EL (cell line): ENCODE measurements at places on chromosomes 5 and 9.
A peak's percentile ranks its signal among the peaks of the same experiment; 100 is the strongest.

- DNase-seq, result peak; percentile 99
Measured at GRCh38 chr5:154754460-154755360, 467 bp upstream of the LARP1 start.

- no peak for DNase-seq
Measured at GRCh38 chr9:111683392-111683791, 22.0 kb downstream of the GNG10 start.

DNA sequence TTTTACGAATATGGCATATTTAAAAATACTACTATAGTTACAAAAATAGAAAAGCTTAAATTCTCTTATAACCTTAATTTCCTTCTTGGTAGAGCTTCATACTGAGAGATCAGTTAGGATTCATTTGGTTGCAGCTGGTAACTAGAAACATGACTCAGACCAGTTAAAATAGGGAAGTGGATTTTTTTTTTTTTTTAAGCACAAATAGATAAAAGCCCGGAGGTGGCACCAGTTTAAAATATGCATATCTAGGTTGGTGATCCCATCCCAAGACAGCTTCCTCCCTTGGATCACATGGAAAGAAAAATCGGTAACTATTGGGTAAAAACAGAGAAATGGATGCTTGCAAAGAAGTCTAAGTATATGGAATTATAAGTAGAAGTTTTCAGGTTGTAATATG is 1634.3 kb downstream of the MAT2B start:
- DNase-seq, result no peak

DNA sequence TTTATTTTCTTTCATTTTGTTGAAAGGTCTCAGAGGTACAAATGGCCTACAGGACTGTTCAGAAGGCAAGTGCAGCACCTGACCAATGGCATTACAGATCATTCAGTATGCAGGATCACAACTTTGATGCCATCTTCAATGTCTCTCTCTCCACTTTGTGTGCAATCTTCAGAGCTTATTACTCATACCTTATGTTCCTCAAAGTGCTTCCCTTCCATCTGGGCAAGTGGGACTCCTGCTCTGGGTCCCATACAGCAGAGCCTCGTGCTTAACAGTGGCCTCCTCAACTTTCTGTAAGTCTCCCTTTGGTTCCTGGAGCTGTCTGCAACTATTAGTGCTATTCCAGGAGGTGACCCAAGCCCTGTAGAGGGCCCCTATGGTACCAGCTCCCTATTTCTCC is 358.4 kb upstream of the RPS23 start:
- no peak for DNase-seq

DNA sequence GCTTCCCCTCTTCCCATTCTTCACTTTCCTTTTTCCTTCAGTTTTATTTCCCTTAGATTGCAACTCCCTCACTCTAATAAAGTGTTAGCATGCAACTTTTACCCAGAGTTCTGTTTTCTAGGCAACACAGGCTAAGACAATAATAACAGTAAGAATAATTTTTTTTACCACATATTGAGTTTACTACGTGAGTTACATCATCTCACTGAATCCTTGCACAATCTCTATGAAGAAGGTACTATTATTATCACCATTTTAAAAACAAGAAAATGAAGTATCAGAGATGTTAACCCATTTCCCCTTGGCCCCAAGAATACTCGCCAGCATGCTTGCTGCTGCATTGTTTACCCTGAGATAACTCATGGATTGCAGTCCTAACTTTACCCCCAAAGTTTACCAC is 53.7 kb upstream of the SMIM32 start:
- DNase-seq, result no peak

DNA sequence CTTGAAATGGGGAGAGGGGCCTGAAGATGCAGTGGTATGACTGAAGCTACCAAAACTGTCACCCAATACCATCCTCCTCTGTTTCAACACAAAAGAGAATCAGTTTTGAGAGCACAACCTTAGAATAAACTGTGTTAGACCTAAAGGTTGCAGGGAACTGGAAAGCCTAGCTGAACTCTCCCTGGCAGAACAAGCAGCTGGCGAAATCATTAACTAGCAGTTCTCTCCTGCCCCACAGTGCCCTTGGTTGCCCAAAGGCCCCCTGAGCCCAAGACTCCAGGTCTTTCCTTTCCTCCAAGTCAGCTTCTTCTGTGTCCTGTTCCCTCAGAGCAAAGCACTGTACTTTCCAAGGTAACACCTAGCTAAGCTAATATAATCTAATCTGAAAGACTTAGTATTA is 135.4 kb upstream of the SLC30A5 start:
- no peak for DNase-seq

GRCh38 chr9:129182122-129182521 is 4.1 kb upstream of the IER5L start:
- no peak for DNase-seq

- DNase-seq, result no peak
Measured at GRCh38 chr9:3928590-3928989, 371.3 kb downstream of the GLIS3 start.

GRCh38 chr9:99182356-99182755 is 39.4 kb downstream of the ALG2 start:
- DNase-seq, result no peak

DNA sequence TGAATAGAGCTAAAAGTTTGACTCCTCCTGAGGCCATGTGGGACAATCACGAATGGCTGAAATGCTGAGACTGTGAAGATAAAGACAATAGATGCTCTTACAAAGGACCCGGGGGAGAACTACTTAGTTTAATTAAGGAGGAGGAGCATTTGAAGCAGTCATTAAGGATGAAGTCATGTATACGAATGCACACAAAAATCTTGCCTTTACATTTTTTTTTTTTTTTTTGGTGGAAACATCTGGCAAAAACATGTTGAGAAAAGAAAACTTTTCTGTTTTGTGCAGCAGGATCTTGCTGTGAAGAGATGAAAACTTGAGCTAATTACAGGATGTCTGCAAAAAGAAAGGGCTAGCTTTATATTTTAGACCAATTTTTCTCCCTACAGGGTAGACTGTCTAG is 42.3 kb upstream of the NR3C1 start:
- DNase-seq, result peak; percentile 10

DNA sequence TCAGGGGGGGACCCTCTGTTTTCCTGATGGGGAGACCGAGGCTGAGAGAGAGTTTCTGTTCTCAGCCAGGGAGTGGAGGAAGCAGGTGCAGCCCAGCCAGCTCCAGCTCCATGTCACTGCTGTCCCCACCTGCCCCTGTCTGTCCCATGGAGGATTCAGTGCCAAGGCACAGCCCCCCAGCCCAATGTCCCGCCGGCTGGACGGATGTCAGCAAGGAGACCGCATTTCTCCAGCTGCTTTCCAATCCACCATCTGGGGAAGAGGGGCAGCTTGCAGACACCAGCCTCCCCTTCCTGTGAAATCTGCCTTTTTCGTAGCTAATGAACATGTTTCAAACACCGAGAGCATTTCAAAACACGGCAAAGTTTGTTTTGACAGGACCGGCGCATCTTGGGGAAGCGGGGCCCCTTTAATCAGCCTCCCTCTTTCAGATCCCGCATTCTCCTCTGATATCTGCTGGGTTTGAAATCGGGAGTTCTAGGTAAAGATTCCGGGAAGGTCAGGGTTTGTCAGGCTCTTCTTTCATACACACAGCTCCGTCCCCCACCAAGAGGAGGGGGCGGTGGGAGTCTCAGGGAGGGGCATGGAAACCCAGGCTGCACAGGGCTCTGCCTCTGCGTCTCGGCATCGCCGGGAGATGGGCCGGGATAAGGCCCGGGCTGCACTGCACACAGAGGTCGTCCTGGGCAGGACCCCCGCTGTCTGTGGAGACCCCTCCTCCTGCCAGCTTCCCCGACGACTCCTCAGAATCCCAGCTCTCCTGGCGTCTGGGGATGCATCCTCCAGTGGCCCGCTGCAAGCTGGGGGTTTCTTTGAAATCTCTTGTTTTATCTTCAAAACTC is 74.8 kb downstream of the NEK6 start:
- no peak for DNase-seq

GRCh38 chr5:158820891-158821290 is 278.8 kb downstream of the EBF1 start:
- DNase-seq, result no peak

DNA sequence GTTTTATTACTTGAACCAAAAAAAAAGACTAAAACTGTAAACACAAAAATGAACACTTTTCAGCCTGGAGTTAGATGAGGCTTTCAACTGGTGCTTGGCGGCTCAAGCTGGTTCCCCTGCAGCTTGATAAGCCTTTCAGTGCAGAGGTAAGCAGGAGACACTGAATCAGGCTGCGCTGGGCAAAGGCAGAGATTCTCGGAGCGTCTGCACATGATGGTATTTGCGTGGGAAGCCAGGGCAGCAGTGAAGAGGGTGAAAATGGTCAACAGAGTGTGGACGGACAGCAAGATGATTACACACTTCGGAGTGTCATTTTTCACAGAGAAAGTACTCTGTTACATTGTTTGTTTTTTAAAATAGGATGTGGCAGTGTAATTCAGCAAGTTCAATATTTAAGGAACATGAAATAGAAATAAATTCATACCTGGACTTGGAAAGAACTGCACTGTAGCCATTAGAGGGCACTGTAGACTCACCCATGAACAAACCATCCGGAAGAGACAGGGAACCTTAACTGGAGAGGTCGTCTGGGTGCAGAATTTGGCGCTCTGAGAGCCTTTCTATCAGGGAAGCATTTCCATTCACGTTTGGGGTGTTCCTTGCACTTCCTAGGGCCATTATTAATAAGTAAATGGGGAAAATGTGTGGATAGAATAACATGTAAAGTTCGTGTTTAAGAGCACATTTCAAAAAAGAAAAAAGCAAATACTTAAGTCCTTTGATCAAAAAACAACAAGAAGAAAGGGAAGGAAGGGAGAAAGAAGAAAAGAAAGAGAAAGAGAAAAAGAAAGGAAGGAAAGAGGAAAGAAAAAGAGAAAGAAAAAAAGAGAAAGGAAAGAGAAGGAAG is 69.8 kb downstream of the ICE1 start:
- peak; percentile 61 for DNase-seq

- DNase-seq, result peak; percentile 34
Measured at GRCh38 chr5:148469501-148469935, 85.8 kb downstream of the FBXO38 start.

DNA sequence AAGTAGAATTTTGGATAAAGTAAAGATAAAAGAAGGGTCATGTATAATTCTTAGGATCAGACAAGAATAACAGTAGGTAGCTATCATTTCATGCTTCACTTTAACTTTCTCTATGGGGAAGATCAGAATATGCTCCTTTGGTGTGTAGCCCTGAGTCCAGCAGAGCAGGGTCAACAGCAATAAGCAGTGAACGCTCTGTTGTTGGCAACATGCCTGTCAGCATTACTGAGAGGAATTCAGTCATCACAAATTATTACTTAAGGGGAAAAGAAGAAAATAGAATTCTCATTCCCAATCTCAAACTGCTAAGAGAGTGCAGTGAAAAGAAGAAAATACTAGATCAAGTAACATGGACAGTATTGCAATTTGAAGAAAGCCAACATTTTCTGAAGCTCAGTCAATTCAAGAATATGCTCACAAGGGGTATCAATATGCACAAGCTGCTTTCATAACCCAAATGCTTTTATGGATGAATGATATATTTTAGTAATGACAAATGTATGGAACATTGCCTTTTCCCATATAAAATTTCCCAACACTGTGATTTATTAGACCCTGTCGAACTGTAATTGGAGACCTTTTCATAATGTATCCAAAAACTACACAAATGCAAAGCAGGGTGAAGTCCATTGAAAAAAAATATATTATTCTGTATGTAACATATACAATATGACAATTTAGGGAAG is 1359.4 kb downstream of the EFNA5 start:
- no peak for DNase-seq
